Kidney capillary endothelial cell (primary cell): ENCODE measurements at places on chromosomes 5 and 9.

DNA sequence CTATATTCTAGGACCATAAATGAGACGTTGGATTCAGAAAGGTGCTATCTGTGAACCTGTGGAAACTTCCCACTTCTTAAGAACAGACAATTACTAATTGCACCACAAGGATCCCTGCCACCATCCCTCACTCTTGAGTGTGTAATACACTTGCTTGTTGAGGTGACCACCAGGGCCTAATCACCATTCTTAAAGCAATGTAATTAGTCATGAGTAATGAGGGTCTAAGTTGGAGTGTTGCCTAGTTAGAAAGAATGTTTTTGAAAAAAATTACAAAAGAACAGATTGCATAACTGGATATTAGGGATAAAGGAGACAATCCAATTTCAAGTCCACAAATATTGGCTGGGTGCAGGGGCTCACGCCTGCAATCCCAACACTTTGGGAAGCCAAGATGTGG, 56.9 kb upstream of the TRIO start:
- DNase-seq = no peak

DNA sequence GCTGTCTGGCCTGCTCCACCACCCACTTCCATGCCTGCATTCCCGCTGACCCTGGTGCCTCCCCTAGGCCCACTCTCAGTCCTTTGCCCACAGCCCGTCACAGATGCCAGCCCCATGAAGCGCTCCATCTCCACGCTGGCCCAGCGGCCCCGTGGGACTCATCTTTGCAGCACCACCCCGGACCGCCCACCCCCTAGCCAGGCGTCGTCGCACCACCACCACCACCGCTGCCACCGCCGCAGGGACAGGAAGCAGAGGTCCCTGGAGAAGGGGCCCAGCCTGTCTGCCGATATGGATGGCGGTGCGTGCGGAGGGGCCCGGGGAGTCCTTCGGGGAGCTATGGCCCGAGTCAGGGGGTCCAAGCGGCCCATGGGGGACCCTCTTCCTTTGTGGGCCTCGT, 242.5 kb downstream of the CACNA1B start:
- DNase-seq = no peak

GRCh38 chr5:86688406-86688805, 70.7 kb downstream of the COX7C start:
- no peak for DNase-seq

DNA sequence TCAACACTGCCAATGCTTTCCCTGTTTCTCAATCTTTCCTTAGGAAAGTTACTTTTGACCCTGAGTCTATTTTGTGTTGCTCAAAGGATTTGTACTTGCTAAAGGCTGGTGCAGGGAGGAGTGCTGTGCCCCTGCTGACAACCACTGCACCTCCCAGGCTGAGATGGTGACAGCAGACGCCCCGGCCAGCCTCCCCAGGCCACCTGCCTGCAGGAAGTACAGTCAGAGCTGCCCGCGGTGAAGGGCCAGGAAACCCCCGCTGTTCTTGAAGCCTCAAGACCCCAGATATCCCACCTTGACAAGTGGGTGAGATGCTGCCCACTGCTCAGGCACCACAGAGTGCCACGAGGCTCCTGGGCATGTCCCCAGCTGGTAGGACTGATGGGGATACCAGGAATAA, 44.2 kb upstream of the CKMT2 start:
- DNase-seq = no peak

DNA sequence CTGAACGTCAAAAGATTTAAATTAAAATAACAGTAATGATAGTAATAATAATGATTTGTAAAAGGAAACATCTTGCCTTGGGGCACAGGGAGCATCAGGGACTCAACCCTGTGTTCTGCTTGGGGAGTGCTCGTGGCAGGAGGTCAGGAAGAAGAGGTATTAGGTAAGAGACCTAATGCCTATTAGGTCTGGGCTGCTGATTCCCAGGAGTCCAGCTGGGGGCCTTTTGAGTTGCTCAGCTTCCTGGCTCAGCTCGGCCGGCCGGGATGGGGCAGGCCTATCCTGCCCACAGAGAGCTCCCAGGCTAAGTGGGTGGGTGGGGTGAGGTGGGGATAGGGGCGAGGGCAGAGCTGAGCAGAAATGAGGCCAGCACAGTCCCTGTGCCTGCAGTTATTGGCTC, 17.5 kb downstream of the LMX1B start:
- no peak for DNase-seq

- no peak for DNase-seq
Measured at GRCh38 chr5:173663352-173664153, 47.1 kb upstream of the BOD1 start.

GRCh38 chr5:149940077-149940574, 4.5 kb downstream of the PDE6A start:
- no peak for DNase-seq

DNA sequence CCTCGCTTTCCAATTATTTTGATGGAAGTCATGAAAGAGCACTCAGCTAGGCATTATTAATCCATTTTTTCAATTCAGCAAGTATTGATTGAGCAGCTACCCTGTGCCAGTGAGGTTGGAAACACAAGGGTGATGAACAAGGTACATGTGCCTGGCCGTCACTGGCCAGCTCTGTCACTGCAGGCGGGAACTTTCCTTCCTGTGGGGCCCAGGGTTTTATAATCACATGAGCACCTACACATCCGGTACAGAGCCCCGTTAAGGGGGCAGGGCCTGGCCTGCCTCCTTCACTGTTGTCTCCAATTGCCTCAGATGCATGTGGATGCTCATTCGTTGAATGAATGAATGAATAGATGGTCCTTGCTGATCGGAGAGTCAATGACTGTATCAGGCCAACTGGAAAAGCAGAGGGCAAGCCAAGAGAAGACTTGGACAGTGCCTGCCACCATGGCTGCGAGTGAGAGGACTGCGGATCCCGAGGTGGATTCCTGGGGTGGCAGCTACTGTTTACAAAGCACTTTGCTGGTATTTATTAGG, 55.9 kb upstream of the KCNMB1 start:
- no peak for DNase-seq

GRCh38 chr5:40397091-40397490, 282.6 kb upstream of the PTGER4 start:
- no peak for DNase-seq

DNA sequence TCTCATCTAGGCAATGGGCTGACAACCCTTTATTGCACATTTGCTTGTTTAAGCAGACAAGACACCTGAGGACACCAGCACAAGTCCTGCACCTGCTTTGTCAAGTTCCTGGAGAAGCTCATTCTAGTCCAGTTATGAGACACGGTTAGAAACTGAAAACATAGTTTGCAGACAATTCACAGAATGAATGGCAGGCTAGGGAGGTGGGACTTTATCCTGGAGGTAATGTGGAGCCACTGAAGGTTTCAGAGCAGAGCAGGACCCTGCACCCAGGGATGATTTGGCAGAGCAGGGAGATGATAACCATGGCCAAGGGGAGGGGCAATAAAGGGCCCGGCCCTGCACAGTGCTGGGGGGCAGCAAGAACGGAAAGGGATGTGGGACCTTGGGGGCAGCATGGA, 50.7 kb upstream of the SLC25A51 start:
- DNase-seq = no peak

DNA sequence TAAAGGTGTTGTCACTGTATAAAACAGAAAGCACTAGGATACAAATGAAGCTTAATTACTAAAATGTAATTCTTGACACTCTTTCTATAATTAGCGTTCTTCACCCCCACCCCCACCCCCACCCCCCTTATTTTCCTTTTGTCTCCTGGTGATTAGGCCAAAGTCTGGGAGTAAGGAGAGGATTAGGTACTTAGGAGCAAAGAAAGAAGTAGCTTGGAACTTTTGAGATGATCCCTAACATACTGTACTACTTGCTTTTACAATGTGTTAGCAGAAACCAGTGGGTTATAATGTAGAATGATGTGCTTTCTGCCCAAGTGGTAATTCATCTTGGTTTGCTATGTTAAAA, 43.8 kb downstream of the NDFIP1 start:
- peak; percentile 59 for DNase-seq

- no peak for DNase-seq
Measured at GRCh38 chr5:95272316-95272929, 12.5 kb downstream of the MCTP1 start.

GRCh38 chr5:157892974-157893373, 34.0 kb upstream of the CLINT1 start:
- no peak for DNase-seq

GRCh38 chr9:95406121-95406520, 88.6 kb upstream of the FANCC start:
- DNase-seq = no peak

GRCh38 chr5:41194339-41194738, 19.0 kb downstream of the C6 start:
- no peak for DNase-seq

DNA sequence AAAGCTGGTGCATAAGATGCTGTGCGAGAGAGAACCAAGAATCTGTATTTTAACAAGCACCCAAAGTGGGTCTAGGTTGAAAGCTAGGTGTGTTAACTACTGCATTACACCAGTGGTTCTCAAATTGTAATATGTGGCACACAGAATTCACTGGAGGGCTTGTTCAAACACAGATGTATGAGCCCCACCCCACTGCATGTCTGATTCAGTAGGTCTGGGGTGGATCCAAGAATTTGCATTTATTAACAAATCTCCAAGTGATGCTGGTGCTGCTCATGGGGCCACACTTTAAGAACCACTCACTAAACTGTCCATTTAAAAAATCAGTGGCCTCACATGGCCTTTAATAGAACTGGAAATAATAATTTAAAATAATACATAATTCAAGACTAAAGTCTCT, 40.4 kb downstream of the LPAR1 start:
- DNase-seq = no peak
